ENCODE measurements at places on chromosomes 12 and 14.
A peak's percentile ranks its signal among the peaks of the same experiment; 100 is the strongest.

DNA sequence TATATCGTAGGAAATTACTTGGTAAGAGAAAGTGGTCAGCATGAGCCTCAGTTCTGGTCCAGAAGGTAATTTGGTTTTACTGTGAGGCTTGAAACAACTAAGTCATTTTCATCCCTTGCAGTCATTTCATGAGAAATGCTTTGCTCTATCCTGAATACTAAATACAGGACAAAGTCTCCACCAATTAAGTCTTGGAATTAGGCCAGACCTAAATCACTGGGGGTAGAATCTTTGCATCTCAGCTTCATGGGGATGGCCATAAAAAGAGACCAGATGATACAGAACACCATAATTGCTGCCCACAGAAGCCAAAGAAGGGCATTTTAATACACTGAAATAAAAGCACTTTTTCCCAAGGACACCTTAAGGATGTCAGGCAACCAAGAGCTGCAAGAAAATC, 277.9 kb upstream of the DCN start:
- DNase-seq = no peak

GRCh38 chr14:21096978-21097635, 1.3 kb downstream of the ZNF219 start:
- DNase-seq = no peak

- no peak for DNase-seq
Measured at GRCh38 chr14:68703093-68703492, 89.8 kb downstream of the ZFP36L1 start.

GRCh38 chr14:55115460-55115859, 13.6 kb upstream of the LGALS3 start:
- DNase-seq = no peak

- DNase-seq = no peak
Measured at GRCh38 chr14:92637228-92637627, 111.2 kb downstream of the LGMN start.

GRCh38 chr14:95482627-95483308, 33.7 kb downstream of the SYNE3 start:
- no peak for DNase-seq

GRCh38 chr14:38113546-38113945, 94.2 kb upstream of the SSTR1 start:
- no peak for DNase-seq

DNA sequence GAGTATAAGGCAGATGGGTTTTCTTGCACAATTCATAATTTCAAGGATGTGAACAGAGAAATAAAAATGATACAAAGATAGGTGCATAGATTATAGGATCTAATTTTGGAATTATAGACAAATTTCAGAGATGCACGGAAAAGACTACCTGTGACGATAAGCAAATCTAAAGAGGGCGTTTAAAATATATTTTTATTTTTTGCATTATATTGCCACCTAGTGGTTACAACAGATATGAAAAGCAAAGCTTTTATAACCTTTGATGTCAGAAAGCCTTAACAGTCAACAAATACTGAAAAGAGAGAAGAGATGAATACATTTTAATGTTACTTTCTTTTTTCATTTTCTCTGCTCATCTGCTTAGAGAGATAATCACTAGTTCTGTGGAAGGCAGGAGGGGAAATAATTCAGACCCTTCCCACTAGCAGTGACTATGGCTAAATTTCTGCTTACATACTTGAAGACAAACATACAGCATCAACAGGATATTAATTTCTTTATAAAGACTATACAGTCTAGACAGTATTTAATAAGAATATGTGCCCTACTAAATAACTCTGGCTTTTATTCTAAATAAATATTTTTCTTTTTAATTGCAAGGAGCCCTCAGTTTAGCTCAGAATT, 46.3 kb downstream of the NTS start:
- no peak for DNase-seq

- no peak for DNase-seq
Measured at GRCh38 chr12:131415781-131416180, 295.1 kb upstream of the SFSWAP start.

- no peak for DNase-seq
Measured at GRCh38 chr12:79634957-79635471, 55.8 kb downstream of the PAWR start.

- no peak for DNase-seq
Measured at GRCh38 chr12:64173456-64173855, 48.6 kb downstream of the KICS2 start.

GRCh38 chr12:93039062-93039461, 110.0 kb upstream of the EEA1 start:
- no peak for DNase-seq

DNA sequence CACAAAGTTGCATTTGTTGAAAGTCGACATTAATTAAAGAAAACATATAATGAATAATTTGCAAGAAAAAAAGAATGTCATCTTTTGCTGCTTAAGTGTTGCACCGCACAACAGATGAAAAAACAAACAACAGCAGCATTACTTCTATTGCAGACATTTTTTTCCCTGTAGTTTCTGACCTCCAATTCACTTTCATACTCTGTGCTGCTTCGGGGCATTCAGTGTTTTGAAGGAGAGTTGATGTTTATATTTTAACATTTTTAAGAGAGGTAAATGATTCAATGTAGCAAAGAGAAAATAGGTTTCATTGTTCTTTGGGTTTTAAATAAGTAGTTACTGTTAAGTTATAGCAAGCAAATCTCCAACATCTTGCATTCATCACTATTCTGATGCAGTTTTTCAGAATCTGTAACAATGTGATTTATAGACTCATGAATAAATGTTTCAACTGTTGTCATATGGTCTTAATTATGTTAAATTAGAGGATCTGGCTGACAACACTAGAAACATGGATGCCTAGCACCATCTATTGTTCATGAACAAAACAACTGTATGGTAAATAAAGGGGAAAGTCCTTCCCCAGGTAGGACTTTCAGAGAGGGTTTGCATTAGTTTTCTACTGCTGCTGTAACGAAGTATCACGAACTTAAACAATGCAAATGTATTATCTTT, 168.1 kb downstream of the BCAT1 start:
- no peak for DNase-seq

DNA sequence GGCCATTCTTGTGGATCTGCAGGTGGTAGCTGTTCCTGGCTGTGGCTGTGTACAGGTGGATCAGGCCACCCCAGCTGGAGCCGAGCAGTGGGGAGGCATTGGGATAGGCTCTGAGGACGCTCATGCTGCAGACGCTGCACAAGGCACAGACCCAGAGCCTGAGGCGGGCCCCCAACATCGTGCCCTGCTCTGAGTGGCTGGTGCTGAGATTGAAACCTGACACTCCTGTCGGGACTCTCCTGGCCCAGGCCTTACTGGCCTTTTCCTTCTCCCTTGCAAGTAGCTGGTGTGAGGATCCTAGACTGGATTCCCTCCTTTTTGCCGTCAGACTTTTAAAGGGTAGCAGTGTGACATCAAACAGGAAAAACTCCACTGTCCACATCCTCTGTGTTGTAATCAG, at the start of gene FGF23:
TSS of gene FGF23 (minus strand) at position 308 of the 400 bp plus-strand sequence. CDS start at position 178, 130 bp downstream.
- DNase-seq = no peak

- DNase-seq = no peak
Measured at GRCh38 chr14:100882026-100882967, 21.2 kb downstream of the RTL1 start.

GRCh38 chr12:132130690-132131089, 13.4 kb downstream of the DDX51 start:
- DNase-seq = no peak

DNA sequence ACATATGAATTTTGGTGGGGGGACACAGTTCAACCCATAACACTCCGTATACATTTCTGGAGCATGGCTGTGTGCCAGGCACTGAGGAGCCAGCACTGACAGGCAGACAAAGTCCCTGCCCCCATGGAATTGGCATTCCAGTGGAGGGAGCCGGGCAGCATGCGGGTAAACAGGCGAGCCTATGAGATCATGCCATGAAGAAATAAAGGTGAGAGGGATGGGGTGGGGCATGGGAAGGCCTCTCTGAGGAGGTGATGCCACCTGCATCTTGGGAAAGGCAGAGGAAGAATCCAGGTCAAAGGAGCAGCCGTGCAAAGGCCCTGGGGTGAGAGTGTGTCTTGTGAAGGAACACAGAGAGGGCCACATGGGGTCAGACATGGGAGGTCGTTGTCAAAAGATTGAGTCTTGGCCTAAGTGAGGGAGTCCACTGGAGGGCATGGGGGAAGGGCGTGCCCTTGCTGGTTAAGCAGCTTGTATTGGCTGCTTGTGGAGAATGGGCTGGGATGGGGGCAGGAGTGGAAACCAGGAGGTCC, 3.6 kb downstream of the OTUB2 start:
- no peak for DNase-seq

GRCh38 chr14:26856876-26857518, 259.2 kb upstream of the NOVA1 start:
- no peak for DNase-seq

GRCh38 chr12:124109760-124110159, 136.7 kb downstream of the ZNF664 start:
- DNase-seq = peak; percentile 52

DNA sequence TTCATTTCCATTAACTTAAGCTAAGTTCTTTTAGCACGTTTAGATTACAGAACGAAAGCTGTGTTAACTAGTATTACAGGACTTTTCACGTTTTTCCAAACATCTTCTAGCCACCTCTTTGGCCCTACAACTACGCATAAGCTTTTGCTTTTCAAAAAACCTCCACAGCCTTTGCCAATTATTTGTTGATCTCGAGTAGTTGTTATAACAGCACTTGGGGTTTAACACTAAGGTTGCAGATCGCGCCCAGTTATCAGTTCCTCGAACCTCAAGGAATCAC, 450 bp upstream of the RBM25 start:
- no peak for DNase-seq

DNA sequence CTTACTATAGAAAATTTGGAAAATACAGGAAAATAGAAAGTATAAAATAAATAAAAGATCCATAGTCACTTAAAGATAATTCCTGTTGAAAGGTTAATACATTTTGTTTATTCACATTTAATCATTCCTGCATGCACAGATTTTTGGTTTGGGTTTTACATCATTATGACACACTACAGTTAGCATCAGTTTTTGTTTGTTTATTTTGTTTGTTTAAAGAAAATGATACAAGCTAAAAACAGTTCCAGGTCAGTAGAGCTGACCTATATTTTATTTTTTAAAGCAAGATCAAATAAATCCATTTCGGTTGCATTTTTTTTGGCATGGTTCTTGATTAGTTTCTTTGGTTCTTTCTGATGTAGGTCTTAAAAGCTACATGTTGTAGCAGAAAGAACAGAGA, 68.8 kb upstream of the CCDC91 start:
- no peak for DNase-seq

- no peak for DNase-seq
Measured at GRCh38 chr14:72775923-72776554, 117.9 kb downstream of the DPF3 start.

GRCh38 chr12:108367436-108367835, 28.3 kb upstream of the CMKLR1 start:
- no peak for DNase-seq

- no peak for DNase-seq
Measured at GRCh38 chr12:72330301-72330700, 58.1 kb downstream of the TRHDE start.

- DNase-seq = peak; percentile 87
Measured at GRCh38 chr12:68175557-68176061, 16.1 kb upstream of the IFNG start.

GRCh38 chr12:67070604-67071003, 198.6 kb upstream of the CAND1 start:
- no peak for DNase-seq

DNA sequence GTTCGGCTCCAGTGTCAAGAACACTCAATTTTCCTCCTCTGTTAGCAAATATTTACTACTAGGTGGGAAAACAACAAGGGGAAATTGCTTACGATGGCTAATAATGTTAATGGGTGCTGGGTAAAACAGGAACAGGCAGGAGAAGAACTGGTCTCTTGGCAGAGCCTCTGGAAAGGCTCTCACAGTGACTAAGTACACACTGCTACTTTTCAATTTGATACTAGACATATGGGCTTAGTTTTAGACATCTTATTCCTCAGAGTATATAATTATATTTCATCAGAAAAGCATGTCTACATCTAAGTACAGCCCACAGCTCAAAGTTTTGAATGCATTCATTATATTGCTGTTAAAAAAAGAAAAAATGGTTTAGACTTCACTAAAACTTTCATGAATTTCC, 65.4 kb upstream of the SAV1 start:
- no peak for DNase-seq

- DNase-seq = no peak
Measured at GRCh38 chr14:100322138-100322957, 791 bp upstream of the SLC25A47 start.
